ENCODE measurements at places on chromosomes 7 and 10. TPM values are rescaled to one million over a fixed set of nuclear protein-coding genes. Genes with fewer than 3 reads are reported as not detected.

The DKK1 gene
- 161 TPM for total RNA-seq

DNA sequence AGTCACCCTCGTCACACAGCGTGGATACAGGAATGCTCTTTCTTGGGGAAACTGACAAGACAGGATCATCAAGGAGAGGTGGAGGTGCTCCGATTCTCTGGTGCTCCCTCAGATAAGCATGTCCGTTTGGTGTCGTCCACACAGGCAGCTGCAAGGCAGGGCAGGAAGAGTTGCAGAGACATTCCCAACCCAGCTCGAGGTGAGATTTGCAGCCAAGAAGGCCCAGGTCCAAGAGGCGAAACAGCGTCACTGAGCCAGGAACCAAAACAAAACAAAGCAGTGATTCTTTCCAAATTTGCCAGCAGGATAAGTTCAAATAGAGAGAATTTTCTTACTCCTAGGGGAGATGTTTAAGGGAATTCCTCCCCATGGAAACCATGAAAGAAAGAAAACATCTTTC is 386.5 kb upstream of the PFKP start:
- no peak for DNase-seq

GRCh38 chr7:139360948-139361307 is 1.2 kb downstream of the LUC7L2 start:
- DNase-seq = no peak

DNA sequence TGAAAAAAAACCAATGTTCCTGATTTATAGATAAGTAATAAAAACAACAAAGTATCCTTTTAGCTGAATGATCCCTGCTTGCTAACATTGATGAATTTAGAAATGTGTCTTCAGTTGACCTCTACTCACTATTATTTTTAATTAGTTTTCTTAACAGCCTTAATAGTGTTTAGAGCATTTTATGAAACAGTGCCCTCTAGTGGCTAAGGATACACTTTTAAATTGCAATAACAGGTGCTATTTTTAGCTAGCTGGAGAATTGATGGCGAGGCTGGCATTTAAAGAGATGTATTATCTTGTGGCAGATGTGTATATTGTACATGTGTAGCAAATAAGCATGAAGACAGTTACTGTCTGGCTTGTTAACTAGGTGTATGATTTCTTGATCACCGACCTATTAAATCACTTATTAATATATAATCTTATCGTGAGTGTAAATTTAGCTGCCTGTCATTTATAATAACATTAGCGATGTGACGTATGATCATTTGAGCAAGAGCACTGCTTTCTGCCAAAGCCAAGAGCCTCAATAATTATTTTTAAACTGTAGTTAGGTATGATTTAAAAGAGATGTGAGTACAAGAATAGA is 451.9 kb downstream of the DPP6 start:
- peak; percentile 8 for DNase-seq

DNA sequence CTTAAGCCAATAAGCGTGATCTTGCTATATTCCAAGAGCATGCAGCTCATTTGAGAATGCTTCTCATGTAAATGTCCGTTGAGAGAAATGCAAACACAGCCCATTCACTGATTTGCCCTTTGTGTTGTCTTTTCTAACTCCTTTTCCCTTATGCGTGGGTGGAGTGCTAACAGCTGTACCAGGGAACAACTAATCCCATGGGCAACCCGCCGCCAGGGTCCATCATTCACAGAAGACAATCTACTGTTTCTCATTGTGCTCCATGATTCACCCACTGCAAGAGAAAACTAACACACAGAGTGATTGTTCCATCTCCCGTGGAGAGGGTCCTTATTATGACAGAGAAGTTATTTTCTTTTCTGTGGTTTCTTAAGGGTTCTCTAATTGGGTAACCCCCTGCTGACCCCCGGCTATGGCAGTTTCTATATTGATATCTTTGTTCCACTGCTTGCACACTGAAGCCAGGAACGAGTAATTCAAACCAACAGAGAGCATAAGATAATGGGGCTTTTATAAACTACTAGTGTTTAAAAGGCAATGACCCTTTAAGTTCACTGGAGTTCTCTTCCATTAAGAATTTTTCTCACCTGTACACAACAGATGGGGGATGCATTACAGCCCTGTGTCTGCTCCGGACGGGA is 298.7 kb downstream of the BAMBI start:
- DNase-seq = no peak
